ENCODE measurements at places on chromosomes 12 and 14.

GRCh38 chr12:63317880-63318279 lies 166.9 kb upstream of the AVPR1A start:
- DNase-seq: no peak

DNA sequence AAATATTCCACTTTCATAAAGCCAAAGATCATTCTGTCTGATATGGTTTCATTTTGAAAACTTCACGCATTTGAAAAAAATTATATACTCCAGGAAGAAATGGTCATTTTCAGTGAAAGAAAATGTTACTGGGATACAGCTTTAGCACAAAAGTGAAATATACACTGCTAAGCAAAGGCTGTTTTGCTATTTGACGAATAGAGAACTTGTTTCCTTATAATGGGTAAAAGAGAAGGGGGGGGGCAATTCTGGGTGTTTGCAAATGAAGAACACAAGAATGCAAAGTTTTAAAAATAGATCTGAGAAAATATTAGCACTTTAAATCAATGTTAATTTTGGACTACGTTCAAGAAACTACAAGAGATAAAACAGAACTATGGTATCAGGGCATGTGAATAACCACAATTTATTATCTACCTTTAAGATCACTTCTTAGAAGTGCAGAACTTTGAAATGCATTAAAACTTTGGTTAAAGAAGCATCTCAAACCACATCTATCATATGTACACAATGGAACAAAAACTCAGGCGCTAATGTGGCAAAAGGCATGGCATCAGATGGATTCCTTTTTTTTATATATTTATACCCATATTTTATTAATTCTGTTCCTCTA lies 51.1 kb downstream of the EFCAB11 start:
- DNase-seq: no peak

DNA sequence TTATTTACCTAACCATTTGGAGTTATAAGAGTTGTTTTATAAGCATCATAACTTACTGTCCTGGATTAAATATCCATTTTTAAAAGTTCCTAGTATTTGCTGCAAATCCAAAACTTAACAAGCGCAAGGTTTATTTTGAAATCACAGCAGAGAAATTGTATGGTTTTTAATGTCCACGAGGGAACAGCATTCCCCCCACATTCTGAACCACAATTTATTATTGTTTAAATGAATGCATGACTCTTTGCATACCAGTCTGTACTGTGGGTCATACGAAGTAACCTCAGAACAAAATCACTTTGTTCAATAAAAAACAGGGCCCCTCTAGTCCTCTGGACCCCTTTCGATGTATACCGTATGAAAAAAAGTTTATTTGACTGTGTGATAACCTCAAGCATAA lies 75.9 kb downstream of the DACT1 start:
- no peak for DNase-seq

DNA sequence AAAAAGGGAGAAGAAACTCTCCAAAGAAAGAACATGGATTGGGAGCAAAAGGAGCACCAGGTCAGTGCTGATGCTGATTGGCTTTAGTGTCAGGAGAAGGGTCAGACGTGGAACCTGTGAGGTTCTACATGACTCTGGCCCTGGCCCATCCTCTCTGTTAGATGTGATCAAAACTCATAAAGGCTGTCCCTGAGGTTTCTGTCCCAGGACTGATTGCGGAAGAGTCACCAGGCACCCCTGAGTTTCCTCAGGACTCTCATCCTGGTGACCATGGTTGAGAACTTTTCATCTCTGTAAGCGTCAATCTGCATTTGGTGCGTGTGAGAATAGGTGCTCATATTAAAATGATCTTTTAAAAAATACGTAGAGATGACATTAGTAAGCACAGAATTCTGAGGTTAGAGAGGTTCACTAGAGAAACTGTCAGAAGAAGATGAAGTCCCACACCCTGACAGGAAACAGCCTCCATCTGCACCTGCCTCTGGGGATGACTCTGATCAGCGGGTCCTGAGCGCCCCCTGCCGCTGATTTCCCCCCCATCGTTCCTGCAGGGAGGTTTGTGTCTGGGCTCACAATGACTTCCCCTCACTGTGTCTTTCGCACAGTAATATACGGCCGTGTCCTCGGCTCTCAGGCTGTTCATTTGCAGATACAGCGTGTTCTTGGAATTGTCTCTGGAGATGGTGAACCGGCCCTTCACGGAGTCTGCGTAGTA lies 741.8 kb downstream of the TMEM121 start:
- no peak for DNase-seq

- DNase-seq: peak; percentile 79
Observed at GRCh38 chr12:19298836-19299605, 140.3 kb upstream of the AEBP2 start.

GRCh38 chr12:113770389-113770865 lies 195.7 kb downstream of the RBM19 start:
- no peak for DNase-seq

DNA sequence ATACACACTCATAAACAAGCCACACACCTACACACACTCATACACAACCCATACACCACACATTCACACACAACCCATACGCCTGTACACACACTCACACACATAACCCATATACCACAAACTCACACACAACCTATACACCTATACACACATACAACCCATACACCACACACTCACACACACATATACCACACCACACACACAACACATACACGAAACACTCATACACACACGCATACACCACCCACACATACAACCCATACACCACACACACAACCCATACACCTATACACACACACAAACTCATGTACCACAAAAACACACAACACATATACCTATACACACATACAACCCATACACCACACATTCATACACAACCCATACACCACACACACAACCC lies 164.3 kb downstream of the TMEM121 start:
- DNase-seq: no peak

GRCh38 chr12:124379938-124380754 lies 85.3 kb downstream of the RFLNA start:
- DNase-seq: peak; percentile 74

DNA sequence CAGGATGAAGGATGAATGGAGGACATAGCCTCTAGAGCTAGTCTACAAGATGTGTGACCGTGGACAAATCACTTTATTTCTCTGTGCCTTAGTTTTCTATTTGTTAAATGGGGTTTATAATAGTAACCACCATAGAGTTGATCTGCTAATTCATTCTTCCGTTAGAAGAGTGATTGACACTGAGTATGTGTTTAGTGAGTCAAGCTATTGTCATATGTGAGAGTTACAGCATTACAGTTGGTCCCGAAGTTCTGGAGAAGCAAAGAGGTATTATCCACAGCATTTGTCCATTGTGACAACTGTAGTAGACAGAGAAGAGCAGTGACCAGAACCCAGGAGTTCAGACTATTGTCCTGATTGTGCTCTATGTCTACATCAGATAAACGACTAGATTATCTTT lies 14.1 kb downstream of the FAR2 start:
- DNase-seq: peak; percentile 37

- DNase-seq: no peak
Observed at GRCh38 chr14:103140316-103141109, 17.3 kb downstream of the TNFAIP2 start.

DNA sequence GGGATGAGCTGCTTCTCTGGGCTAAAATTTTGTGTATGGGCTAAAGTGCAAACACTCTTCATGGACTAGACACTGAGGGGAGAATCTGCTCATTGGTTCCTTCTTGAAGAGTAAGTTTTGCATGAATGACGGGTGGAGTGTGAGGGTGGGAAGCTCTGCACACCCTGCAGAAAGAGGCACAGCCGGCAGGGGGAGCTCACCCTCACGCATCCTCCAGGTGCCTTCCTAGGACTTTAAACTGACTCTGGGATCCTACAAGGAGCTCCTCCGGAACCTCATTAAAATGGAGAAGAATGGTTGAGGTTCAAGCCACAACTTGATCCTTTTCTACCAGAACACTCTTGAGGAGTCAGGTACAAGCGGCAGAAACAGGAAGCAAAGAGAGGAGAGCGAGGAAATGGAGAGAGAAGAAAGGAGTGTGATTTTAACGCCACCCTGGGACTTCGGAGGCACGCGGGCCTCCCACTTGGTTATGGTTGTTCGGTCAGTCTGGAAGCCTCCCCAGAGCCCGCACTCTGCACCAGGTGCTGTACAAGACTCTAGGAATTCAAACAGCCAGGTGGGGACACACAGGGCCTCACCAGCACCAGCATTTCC lies 87.5 kb downstream of the SETD3 start:
- peak; percentile 40 for DNase-seq

- peak; percentile 51 for DNase-seq
Observed at GRCh38 chr14:99605299-99605961, 1.4 kb upstream of the CCDC85C start.

- DNase-seq: no peak
Observed at GRCh38 chr14:67270145-67270753, 29.0 kb downstream of the PALS1 start.

DNA sequence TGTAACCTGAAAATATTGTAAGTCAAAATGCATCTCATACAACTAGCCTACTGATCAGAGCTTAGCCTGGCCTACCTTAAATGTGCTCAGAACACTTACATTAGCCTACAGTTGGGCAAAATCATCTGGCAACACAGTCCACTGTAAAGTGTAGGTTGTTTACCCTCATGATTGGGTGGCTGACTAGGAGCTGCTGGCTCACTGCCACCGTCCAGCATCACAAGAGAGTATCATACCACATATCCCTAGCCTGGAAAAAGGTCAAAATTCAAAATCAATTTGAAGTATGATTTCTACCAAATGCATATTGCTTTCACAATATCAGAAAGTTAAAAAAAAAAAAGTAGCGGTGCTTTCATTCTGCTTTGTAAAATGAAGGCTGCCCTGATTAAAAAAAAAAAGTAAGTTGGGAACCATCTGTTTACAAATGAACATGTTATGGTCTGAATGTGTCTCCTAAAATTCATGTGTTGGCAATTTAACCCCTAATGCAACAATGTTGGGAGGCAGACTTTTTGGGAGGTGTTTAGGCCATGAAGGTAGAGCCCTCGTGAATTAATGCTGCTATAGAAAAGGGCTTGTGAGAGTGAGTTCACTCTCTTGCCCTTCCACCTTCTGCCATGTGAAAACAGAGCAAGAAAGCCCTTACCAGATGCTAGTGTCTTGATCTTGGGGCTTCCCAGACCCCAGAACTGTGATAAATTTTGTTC lies 211.8 kb downstream of the PPM1H start:
- no peak for DNase-seq

DNA sequence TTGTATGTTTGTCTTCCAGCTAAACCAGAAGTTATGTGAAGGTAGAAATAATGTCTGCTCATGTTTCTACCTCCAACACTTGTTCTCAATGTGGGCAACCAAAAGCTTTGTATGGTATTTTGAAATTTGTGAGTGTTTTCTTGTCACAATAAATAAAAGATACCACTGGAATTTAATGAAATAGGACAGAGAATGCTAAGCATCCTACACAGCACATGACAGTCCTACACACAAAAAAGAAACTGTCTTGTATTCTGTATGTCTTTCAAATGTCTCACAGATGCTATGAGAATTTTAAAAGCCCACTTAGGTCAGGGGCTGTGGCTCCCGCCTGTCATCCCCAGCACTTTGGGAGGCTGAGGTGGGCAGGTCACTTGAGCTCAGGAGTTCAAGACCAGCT lies 68.9 kb downstream of the RALGAPA1 start:
- DNase-seq: no peak

DNA sequence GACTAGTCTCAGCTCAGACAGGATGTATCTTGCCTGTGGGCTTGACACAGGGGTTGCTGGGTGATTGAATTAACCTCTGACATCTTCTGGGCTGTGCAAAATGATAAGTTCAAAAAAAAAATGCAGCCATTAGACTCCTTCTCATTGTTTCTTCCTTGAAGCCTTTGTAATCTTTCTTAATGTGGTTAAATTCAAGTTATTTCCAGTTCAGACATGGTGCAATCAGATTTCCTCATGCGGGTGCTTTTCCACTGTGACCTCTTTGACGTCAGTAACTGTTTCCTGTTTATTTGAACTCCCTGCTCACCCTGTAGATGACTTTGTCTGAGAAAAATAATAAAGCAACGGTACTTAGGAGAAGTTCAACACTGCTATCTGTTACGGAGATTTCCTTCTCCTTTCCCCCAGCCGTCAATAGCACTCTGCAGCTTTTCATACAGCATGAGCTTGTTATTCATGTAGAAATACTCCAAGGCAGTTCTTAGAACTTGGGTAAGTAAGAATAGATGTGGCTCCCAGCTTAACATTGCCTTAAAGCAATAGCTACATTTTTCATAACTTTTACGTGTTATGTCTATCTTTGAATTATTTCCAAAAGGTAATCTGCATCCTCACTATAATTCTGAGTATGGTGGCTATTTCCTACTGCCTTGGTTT lies 155.5 kb downstream of the PRKCH start:
- DNase-seq: peak; percentile 93

- no peak for DNase-seq
Observed at GRCh38 chr14:68879321-68879781, 86.5 kb upstream of the ZFP36L1 start.

DNA sequence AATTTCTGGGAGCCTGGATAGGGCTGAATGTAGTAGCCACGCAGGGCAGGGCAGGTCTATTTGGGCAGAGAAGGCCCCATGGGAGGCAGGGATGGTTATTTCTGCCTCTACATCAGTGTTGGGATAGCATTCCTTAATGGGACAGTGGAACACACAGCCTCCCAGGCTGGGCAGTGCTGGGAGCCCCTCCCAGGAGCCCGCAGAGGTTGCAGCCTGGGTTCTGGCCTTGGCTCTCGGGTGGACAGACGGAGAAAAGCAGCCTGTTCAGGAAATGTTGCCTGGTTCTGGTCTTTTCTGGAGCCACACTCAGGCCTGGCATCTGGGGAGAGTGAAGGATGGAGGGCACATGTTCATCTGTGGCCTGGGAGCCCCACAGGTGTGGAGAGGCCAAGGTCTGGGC lies 479 bp upstream of the NOS1 start:
- DNase-seq: no peak

DNA sequence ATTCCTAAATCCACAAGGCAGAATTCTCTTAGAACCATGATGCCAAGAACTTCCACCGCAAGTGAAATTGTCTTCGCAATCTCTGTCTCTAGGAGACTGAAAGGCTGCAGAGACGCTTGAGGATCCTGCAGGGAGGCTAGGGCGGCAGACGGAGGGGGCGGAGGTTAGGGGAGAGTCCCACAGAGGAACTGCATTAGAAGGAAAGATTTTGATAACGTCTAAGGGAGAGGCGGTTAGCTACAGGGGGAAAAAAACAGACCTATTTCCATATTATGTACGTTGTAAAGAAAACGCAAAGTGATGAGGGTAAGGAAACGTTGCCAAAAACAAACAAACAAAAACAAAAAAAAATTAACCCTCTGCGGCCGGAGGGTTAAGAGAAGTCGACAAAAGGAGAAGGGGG lies 595 bp downstream of the KLHL28 start:
- peak; percentile 54 for DNase-seq

- DNase-seq: peak; percentile 76
Observed at GRCh38 chr12:70605976-70606375, 31.3 kb downstream of the PTPRB start.

- peak; percentile 81 for DNase-seq
Observed at GRCh38 chr12:59040656-59041055, 120.4 kb upstream of the LRIG3 start.

DNA sequence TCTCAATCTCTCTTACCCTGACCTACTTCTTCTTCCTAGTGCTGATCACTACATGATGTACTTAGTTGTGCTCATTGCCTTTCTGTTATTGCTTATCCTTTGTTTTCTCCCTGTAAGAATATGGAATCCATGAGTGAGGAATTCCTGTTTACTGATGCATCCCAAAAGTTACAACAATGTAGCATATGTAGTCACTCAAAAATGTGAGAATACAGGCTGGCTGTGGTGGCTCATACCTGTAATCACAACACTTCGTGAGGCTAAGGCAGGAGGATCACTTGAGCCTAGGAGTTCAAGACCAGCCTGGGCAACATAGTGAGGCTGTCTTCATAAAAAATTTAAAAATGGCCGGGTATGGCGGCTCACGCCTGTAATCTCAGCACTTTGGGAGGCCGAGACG lies 8.0 kb upstream of the WDR20 start:
- DNase-seq: no peak

- no peak for DNase-seq
Observed at GRCh38 chr12:43281563-43281962, 270.4 kb downstream of the ADAMTS20 start.

Measured in bronchial epithelial cell (primary cell).